ENCODE measurements at places on chromosomes 3 and 15.

DNA sequence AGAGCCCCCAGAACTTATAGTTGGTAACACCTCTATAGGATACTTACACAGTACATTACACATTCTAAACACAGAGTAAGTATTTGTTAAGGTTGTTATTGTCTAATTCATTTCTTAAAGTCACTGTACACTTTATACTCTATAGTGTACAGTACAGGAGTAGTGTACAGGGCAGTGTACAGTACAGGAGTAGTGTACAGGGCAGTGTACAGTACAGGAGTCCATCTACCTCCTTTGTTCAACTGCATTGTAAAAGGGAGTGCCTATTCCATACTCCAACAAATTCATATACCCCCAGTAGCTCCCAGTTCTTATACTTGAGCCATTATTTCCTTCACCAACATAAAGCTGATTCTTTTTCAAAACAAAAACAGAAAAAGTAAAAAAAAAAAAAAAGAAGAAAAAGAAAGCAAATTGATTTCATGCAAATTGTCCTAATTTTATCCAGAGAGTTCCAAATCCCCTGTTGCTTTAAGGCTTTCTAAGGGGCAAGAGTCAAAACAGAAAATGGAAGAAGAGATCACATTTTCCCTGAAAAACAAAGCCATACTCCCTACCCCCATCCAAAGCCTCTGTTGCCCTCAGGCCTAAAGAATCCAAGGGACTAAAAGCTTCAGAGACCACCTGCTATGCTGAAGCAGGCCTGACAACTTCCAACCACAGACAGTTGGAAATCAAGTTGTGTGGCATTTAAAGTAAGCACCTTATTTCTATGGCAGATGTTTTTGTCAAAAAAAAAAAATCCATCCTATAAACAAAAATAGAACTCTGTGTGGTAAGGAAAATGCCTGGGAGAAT is 125.6 kb downstream of the PLCH1 start:
- H3K4me1 ChIP-seq: no peaks in the 10 kb centered on the region
- DNase-seq: no peak
- no peaks in the 10 kb centered on the region for H3K27me3 ChIP-seq

- H3K4me1 ChIP-seq: no peaks in the 10 kb centered on the region
- DNase-seq: no peak
These were observed 590.6 kb downstream of the MAGI1 start for GRCh38 chr3:65448120-65448519.

DNA sequence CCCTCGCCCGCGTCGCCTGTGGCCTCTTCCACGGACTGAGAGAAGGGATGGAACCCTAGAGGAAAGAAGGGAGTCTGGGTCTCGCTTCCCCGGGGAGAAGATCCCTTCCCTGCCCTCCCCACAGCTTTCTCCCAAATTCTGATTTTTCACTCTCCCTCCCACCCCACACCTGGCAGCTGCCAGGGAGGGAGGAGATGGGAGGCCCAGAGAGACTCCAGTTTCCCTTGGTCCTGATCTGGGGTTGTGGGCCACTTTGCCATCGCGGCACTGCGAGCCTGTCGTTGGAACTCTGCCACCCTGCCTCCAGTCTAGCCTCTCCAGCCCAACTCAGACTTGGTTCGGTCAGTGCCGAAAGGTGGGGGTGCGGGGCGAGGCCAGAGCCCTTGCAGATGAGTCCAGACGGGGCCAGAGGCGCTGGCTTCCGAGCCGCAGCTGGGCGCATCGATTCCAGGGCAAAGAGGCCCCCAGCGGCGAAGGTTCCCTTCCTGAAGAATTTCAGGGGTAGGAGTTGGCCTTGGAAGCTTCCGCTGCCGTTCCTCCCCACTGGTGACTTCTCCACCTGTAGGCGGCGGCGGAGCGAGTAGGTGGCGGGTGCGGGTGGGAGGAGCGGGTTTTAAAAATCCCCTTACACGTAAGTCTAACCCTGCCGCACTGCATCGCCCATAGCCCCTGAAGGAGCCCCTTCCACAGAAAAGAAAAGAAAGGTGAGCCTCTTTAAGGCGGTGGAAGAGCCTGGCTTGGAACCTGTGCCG is 5.2 kb downstream of the WNT5A start:
- DNase-seq: no peak
- H3K27ac ChIP-seq: no peak overlapping the region
- no peaks in the 10 kb centered on the region for H3K36me3 ChIP-seq
- H3K4me3 ChIP-seq: no peak overlapping the region

GRCh38 chr3:101999177-101999779 is 150.0 kb downstream of the NFKBIZ start:
- H3K4me1 ChIP-seq: peaks cover 5% of the 10 kb centered on the region
- H3K36me3 ChIP-seq: no peaks in the 10 kb centered on the region
- H3K27ac ChIP-seq: no peak overlapping the region
- no peak for DNase-seq
- no peaks in the 10 kb centered on the region for H3K27me3 ChIP-seq

GRCh38 chr3:114405202-114405990 is 111.6 kb downstream of the TIGIT start:
- H3K36me3 ChIP-seq: no peaks in the 10 kb centered on the region
- H3K4me1 ChIP-seq: no peaks in the 10 kb centered on the region
- H3K4me3 ChIP-seq: no peak overlapping the region
- H3K27ac ChIP-seq: no peak overlapping the region

Data from naive thymus-derived CD4-positive, alpha-beta T cell (primary cell).